ENCODE measurements at places on chromosomes 16 and 17.
A peak's percentile ranks its signal among the peaks of the same experiment; 100 is the strongest.

DNA sequence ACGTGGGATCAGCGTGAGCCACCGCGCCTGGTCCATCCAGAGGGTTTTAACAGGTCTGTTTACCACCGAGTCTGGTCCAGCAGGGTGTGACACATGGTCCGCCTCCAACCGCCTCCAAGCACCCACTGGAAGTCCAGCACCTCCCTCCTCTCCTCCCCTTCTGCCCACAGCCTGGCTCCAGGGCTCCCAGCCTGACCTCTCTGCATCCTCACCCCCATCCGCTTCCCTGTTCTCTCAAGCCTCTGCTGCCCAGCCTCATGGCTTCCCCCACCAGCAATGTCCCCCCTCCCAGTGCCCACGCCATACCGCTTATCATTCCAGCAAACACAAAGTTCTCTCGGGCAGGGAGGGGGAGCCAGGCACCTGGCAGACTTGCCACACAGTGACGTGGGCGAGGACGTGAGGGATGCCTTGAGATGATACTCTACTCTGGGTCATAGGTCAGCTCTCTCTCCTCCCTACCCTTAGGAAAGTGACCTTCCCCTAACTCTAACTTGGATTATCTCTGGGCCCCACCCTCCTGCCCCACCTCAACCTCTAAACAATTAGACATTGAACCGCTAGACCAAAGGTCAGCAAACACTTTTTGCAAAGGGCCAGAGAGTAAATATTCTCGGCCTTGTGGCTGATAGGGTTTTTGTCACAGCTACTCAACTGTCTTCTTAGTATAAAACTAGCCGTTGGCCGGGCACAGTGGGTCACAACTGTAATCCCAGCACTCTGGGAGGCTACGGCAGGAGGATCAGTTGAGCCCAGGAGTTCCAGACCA lies 23.1 kb downstream of the CDC42EP4 start:
- DNase-seq = no peak

DNA sequence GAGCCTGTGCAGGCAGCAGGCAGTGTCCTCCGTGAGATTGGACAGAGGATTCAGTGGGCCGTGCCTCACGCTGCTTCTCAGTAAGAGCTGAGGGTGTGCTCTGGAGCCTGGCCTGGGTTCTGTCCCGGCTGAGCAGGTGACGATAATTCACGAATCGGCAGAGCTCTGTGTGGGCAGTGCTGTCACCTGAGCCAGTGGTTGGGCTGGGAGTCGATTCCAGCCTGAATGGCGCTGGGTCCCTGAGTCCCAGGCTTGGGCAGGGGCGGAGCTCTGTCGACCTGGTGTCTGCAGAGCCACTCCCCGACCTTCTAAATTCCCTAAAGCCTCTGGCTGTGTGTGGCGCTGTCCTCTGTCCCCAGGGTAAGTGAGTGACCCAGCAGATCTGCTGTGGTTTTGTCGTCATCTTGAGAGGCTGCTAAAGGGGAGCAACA lies 8.4 kb downstream of the ACSF3 start:
- DNase-seq = no peak

GRCh38 chr17:27346228-27346899 lies 52.5 kb downstream of the WSB1 start:
- no peak for DNase-seq

DNA sequence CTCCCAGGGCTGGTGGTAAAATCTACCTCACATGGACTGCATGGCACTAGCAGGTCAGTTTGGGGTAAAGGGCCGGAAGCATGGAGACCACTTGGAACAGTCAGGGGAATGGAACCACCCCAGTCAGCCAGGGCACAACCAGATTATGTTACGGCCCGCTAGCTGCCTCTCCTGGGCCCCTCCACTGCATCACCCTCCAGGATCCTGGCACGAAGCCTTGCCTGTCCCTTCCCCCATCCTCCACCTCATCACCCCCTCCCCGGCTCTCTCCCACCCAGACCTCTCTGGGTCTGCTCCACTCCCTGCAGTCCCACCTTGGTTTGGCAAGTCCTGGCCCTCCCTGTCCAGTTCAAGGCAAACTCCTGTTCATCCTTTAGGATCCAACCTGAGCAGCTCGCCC lies 91.7 kb downstream of the CLEC16A start:
- no peak for DNase-seq

DNA sequence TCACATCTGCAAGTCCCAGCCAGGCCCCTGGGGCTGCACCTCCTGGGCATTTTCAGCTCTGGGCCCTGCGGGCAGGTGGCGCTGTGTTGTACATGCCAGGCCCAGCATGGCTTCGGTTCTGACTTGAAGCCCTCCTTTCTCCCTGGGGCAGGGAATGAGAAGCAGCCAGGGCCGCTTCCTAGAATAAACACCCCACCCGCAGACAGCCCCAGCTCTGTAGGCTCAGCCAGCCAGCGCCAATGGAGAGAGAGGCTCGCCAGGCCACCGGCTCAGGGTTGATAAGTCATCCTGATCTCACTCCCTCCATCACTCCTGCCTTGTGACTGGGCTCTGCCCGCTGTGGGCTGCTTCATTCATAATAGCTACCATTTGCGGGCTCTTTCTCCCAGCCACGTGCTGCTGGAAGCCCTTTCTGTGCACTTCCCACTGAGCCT lies 6.0 kb upstream of the GLIS2 start:
- peak; percentile 70 for DNase-seq

DNA sequence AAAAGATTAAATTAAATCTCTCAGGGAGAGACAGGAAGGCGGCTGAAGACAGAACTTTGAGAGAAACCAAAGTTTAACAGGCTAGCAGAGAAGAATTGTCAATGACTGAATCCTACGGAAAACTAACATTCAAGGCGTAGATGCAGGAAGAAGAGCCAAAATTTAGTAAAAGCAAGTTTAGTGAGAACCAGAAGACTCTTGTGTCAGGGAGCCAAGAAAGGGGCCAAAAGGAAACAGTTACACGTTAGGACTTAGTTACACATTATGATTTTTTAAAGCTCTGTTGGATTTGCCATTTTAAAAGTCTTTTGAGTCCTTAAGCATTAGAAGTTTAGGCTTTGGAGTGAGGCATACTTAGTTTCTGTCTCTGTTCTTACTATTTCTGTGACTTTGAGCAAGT lies 164.6 kb downstream of the CHD9 start:
- no peak for DNase-seq

DNA sequence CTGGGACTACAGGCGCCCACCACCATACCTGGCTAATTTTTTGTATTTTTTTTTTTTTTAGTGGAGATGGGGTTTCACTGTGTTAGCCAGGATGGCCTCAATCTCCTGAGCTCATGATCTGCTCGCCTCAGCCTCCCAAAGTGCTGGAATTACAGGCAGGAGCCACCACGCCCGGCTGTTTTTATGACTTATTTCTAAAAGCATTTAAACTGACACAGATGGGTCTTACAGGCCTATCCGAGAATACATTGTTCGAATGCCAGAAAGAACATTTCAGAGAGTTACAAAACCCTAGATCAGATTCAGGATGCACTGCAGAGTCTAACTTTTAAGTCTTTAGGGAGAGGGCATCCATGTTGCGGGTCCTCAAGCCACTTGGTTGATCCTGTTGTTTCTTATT lies 234.7 kb upstream of the MAF start:
- DNase-seq = no peak

- DNase-seq = no peak
Measured at GRCh38 chr17:4740584-4740983, 856 bp upstream of the CXCL16 start.

DNA sequence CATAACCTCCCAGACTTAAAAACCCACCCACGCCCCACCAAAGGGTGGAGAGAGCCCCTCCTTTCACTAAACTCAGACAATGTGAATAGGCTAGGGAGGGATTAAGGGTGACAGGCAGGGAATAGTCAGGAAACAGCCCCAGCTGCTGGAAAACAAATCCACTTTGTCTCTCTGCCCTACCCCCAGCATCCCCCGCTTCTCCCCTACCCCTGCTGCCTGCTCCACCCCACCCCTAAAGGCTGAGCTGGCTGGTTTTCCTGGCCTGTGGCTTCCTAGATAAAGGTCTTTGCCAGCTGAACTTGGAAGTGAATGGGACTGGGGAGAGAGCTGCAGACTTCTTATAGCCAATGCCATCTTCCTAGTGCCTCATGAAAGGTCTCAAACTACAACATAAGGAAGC lies 15.0 kb downstream of the CAVIN1 start:
- DNase-seq = no peak

DNA sequence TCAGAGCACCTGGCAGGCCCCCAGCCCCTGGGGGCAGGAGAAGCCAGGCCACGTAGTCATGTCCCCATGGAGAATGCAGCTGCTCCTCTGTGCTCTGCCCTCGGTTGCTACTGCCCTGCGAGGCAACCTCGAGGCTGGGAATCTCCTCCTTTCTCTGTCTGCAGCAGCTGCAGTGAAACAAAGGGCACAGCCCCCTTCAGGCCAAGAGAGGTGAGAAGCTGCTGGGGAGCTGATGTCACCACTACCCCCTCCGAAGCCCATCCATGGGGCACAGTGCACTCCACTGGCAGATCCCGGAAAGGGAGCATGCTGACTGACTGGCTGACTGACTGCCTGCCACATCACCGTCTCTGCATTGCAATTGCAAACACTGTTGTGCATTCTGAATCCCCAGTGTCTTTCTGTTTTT lies 103.7 kb downstream of the GRIN2A start:
- DNase-seq = no peak

DNA sequence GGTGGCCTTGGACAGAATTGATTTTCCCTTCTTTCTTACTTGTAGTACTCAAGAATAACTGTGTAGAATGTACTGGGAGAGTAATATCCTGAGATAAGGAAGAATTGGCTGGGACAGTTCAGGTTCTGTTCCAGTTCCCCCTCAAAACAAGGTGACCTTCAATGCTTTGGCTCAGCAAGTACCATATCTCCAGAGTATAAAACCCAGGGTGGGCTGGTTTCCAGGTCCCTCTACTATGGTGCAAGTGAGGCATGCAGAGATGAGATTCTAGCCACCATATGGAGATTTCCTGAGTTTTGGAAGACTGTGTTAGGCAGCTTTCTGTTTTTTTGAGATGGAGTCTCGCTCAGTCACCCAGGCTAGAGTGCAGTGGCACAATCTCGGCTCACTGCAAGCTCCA lies 18.1 kb upstream of the DLX3 start:
- no peak for DNase-seq

Measured in SHP77 (cell line).